ENCODE measurements at places on chromosomes 7 and 10. TPM values are rescaled to one million over a fixed set of nuclear protein-coding genes. Genes with fewer than 3 reads are reported as not detected.

- DNase-seq, result no peak
Observed at GRCh38 chr7:92228100-92228499, 17.6 kb downstream of the KRIT1 start.

The WDFY4 gene
- polyA plus RNA-seq, result 2.0 TPM

DNA sequence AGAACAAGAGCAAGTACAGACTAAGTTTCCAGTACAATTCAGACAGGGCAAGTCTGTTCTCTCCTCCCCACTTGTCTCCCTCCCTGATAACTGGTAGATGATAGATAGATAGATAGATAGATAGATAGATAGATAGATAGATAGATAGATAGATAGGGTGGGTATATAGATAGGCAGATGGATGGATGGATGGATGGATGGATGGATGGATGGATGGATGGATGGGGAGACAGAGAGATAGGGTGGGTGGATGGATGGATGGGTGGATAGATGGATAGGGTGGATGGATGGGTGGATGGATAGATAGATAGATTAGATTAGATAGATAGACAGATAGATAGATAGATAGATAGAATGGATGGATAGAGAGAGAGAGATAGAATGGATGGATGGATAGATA, 152.8 kb upstream of the MKLN1 start:
- DNase-seq, result no peak

GRCh38 chr10:55400075-55400849, 599.2 kb upstream of the PCDH15 start:
- no peak for DNase-seq

The SFXN3 gene
- polyA plus RNA-seq, result 24.6 TPM

- DNase-seq, result no peak
Observed at GRCh38 chr10:106716381-106716780, 448.1 kb downstream of the SORCS1 start.

The UNC5B gene
- 74.8 TPM for polyA plus RNA-seq

The POU6F2 gene
- 0.21 TPM for polyA plus RNA-seq

The SSC4D gene
- polyA plus RNA-seq, result 4.3 TPM

The CAMK2B gene
- polyA plus RNA-seq, result 2.9 TPM

The CFAP70 gene
- 11.9 TPM for polyA plus RNA-seq

The ANLN gene
- 27.7 TPM for polyA plus RNA-seq

The MYO1G gene
- polyA plus RNA-seq, result 0.44 TPM

DNA sequence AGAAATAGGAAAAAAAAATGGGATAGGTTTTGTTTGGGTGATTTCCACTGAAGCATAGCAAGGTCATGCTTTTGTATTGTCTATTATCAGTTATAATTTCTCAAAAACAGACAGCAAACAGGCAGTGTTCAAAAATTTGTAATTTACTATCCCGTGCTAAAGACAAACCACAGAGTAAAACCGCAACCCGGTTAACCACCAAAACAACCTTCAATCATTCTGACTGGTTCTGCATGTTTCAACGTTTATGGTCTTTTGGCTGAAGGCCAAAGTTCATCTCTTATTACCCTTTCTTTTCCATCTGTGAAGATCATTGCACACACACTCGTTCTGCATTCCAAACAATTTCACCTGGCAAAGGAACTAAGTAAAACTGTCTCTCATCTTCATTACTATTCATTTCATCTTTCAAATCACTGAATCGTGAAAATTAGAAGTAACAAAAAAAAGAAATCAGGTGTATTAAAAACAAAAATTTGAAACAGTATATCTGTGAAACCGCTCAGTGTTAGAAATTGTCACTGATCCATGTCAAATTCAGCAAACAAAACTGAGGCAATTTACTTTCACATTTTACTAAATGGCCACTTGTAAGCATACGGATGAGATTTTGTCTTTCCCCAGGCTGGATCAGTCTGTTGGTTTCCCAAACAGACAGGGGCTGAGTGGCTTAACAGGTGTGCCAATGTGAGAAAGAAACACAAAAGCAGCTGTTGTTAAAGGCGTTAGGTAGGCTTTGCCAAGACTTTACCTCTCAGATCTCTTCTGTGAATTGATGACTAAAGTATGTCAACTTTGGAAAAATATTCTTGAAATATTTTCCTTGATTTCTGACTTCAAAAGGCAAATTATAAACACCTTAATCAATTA, 539.6 kb downstream of the CNTNAP2 start:
- DNase-seq, result no peak

The C10orf105 gene
- 0.15 TPM for polyA plus RNA-seq

- no peak for DNase-seq
Observed at GRCh38 chr7:84509522-84509921, 314.9 kb upstream of the SEMA3A start.

DNA sequence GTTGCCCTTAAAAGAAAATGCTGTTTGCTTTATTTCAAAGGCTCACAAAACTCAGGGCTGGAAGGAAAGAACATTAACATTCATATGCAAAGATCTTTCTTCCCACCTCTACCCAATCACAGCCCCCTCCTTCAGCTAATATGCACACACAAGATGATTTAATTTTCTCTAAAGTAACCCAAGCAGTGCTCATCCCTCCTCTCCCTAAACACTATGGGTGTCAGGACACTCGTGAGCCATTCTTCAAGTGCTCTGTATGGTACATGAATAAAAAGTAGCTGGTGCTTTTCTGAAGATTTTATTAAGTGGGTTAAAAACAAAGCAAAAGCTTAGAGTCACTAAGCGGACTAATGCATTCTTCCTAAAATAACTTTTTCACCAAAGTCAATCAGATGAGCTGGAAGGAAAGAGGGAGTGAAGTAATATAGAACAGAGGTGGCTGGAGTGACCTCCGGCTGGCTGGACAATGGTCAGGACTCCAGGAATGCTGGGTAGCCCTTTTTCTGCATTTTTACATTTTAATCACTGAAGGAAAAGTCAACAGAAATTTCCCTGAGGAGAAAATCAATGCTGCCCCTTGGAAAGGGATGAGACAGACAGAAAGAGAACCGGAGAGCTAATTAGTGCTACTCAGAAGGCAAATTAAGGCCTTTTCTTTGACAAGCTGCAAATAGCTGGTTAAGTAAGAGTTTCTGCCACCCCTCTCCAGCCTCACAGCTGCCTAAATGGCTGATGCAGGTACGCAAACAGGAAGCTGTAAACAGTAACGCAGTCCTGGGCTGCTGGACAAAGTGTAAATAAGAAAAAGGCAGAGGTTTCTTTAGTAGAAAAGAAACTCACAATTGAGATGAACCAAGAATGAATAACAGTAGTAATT, 6.6 kb downstream of the DGKI start:
- DNase-seq, result no peak

The GPRIN2 gene
- polyA plus RNA-seq, result 7.4 TPM

The WNT2 gene
- polyA plus RNA-seq, result 0.84 TPM

- no peak for DNase-seq
Observed at GRCh38 chr7:45217358-45217757, 59.8 kb downstream of the RAMP3 start.

The HOXA7 gene
- polyA plus RNA-seq, result 32.1 TPM

GRCh38 chr7:44149571-44150465, 8.7 kb upstream of the MYL7 start:
- DNase-seq, result no peak
